ENCODE measurements at places on chromosomes 16 and 17.

DNA sequence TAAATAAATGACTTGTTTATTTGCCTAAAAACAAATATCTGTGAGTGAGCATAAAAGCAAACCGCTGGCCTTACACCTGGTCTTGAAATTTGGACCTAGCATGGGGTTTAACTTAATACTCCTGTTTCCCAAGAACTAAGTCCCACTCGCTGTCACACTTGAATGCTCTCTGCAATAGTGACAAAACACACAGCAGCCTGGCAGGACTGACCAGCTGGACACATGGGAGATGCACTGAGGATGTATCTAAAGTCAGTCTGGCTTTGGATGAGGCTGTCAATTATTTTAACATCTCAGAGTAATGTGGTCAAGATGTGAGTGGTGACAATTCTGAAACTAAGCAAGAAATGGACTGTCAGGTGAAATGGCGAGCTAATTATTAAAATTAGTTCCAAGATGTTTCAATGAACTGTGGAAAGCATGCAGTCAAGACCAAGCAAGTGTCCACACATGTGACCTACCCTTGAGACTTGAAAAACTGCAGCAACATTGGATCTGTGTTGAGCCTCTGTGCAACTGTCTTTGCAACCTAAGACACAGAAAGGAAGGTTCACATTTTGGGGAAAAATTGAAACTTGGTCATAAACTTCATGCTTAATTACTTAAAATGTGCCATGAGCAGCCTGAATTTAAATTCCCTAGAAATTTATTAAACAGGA, 16.6 kb downstream of the LITAFD start:
- no peak for DNase-seq
- peaks cover 86% of the 10 kb centered on the region for H3K36me3 ChIP-seq
- no peaks in the 10 kb centered on the region for H3K27me3 ChIP-seq
- H3K4me3 ChIP-seq = no peak overlapping the region
- H3K27ac ChIP-seq = no peak overlapping the region
- H3K4me1 ChIP-seq = no peaks in the 10 kb centered on the region

- H3K27me3 ChIP-seq = peaks cover 5% of the 10 kb centered on the region
- no peak overlapping the region for H3K27ac ChIP-seq
- H3K4me1 ChIP-seq = no peaks in the 10 kb centered on the region
Observed at GRCh38 chr16:66287926-66288325, 78.6 kb upstream of the CDH5 start.

DNA sequence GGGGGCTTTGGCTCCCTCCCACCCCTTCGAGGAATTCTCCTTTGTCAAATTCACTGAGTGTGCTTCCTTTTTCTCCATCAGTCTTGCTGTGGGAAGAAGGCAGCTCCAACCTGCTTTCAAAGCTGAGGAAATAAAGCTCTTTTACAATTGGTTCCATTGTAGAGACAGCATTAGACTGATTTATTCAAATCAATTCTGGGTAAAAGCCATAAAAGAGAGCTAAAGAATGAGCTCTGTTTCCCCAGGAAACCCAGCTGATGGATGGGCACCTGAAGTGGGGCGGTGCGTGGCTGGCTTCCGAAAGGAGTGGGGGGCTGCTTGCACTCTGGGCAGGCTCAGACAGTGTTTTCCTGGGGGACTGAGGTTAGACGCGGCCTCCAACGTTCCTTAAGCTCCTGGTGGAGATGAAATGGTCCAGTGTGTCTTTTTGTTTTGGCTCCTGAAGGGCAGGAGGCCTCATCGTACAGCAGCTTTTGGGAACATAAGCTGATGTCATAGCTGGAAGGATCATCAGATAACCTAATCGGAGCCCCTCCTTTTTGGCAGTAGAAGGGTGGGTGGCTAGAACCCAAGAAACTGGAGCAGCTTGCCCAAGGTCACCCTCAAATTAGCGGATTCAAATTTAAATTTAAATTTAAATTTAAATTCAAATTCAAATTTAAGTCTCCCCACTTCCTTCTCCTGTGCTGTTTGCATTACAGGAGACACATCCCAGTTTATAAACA, 128.5 kb upstream of the EEF2KMT start:
- no peak overlapping the region for H3K27ac ChIP-seq
- DNase-seq = no peak
- H3K36me3 ChIP-seq = no peaks in the 10 kb centered on the region
- H3K27me3 ChIP-seq = no peaks in the 10 kb centered on the region
- H3K4me1 ChIP-seq = no peaks in the 10 kb centered on the region

- H3K27ac ChIP-seq = peak overlapping the region; percentile 94
- peak overlapping the region; percentile 25 for H3K4me3 ChIP-seq
- H3K27me3 ChIP-seq = no peaks in the 10 kb centered on the region
- peak; percentile 24 for DNase-seq
- H3K36me3 ChIP-seq = peaks cover 12% of the 10 kb centered on the region
- H3K4me1 ChIP-seq = peaks cover 49% of the 10 kb centered on the region
Observed at GRCh38 chr17:16287563-16288027, 65.7 kb downstream of the CENPV start.

- H3K4me3 ChIP-seq = no peak overlapping the region
- H3K4me1 ChIP-seq = peaks cover 63% of the 10 kb centered on the region
- no peak overlapping the region for H3K27ac ChIP-seq
- peaks cover under 1% of the 10 kb centered on the region for H3K36me3 ChIP-seq
- no peaks in the 10 kb centered on the region for H3K27me3 ChIP-seq
Observed at GRCh38 chr16:10951026-10951425, 6.7 kb downstream of the CLEC16A start.

All from activated CD4-positive, alpha-beta memory T cell treated with anti-CD3 and anti-CD28 coated beads, Interleukin-2, amount 10 ng/mL, durations not matched to agents 7 days and 5 days (primary cell).